ENCODE measurements at places on chromosomes 5 and 9.

- peaks cover 44% of the 10 kb centered on the region for H3K4me1 ChIP-seq
- no peak overlapping the region for H3K27ac ChIP-seq
- no peak for DNase-seq
- no peaks in the 10 kb centered on the region for H3K36me3 ChIP-seq
- H3K4me3 ChIP-seq: no peak overlapping the region
These were observed 128.1 kb downstream of the MYO10 start for GRCh38 chr5:16808021-16808420.

GRCh38 chr5:79595086-79595485 is 17.2 kb upstream of the TENT2 start:
- H3K4me1 ChIP-seq: no peaks in the 10 kb centered on the region
- no peak for DNase-seq
- no peak overlapping the region for H3K27ac ChIP-seq
- H3K4me3 ChIP-seq: no peak overlapping the region
- no peaks in the 10 kb centered on the region for H3K36me3 ChIP-seq

GRCh38 chr9:1879501-1879900 is 135.6 kb upstream of the SMARCA2 start:
- no peaks in the 10 kb centered on the region for H3K4me1 ChIP-seq
- no peaks in the 10 kb centered on the region for H3K36me3 ChIP-seq

GRCh38 chr9:2413160-2413805 is 208.3 kb upstream of the VLDLR start:
- no peak overlapping the region for H3K27ac ChIP-seq
- no peak overlapping the region for H3K4me3 ChIP-seq
- no peaks in the 10 kb centered on the region for H3K36me3 ChIP-seq
- peaks cover 24% of the 10 kb centered on the region for H3K4me1 ChIP-seq
- DNase-seq: no peak

GRCh38 chr5:173435447-173435846 is 107.2 kb upstream of the STC2 start:
- no peak overlapping the region for H3K4me3 ChIP-seq
- no peak for DNase-seq
- H3K27me3 ChIP-seq: no peaks in the 10 kb centered on the region
- H3K36me3 ChIP-seq: no peaks in the 10 kb centered on the region

DNA sequence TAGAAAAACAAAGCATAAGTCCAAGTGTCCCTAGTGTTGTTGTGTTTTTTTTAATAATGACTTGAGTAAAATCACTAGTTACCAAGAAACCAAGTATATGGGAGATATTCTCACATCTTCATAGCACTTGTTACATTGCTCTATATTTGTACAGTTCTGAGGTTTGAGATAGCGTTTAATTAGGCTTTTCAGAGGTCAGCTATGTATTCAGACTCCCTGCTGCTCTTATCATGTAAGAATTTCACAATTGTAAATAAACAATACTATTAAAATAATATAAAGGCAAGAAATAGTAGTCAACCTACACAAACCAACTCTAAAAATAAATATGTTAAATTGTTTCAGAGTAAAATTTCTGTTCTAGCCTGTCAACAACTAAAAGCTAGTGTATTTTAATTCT is 761.9 kb upstream of the FAM174A start:
- no peaks in the 10 kb centered on the region for H3K27me3 ChIP-seq
- no peak for DNase-seq
- no peak overlapping the region for H3K27ac ChIP-seq
- no peaks in the 10 kb centered on the region for H3K4me1 ChIP-seq
- no peaks in the 10 kb centered on the region for H3K36me3 ChIP-seq

DNA sequence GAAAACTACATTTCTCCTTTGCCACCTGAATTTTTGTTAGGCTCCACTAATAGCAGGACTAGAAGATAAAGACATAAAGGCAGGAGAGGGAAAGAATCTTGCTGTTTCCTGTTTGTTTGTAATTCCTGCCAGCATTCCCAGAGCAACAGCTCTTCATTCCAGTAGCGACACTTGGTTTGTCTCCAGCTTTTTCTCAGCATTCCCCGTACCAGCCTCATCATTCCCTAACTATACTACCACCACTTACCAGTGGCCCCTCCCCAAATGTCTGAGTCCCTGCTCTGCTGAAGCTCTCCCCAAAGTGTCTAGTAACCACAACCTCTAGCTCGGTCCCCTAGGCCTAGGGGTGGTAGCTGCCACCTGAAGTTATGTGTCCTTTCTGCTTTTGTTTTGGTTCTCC is 18.6 kb downstream of the CETN3 start:
- H3K27ac ChIP-seq: no peak overlapping the region
- H3K4me1 ChIP-seq: no peaks in the 10 kb centered on the region
- no peaks in the 10 kb centered on the region for H3K27me3 ChIP-seq
- no peaks in the 10 kb centered on the region for H3K36me3 ChIP-seq
- no peak for DNase-seq

DNA sequence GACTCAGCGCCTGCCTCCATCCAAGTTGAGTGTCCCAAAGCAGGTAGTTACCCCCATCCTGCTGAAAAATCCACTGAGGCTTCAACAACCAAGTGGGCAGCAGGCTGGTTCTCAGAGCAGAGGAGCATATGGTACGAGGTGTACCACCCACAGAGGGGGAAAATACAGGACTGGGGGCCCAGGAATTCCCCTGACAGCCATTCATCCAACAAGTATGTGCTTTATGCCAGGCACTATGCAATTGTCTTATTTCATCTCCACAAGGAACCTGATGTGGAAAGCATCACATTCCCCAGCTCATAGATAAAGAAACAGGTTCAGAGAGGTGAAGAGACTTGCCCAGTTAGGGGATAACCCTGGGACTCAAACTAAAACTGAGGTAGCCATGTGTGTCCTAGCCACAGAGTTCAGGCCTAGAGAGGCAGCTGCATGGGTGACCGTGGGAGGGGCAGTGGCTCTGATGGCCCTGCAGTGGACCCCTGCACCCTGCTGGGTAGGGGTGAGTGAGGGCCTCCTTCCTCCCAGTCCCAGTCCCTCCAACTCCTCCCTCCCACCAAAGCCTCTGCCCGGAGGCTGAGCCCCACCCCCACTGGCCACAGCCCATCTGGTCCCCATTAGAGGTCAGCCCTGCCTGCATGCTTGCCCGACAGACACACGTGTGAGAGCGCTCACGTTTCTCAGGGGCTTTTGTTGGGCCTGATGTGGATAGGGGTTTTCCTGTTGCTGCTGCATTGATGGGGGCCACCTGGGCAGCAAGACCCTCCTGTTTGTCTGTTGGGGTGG is 11.5 kb downstream of the PDLIM4 start:
- peaks cover 67% of the 10 kb centered on the region for H3K4me1 ChIP-seq
- H3K4me3 ChIP-seq: no peak overlapping the region
- H3K27me3 ChIP-seq: no peaks in the 10 kb centered on the region

GRCh38 chr5:57221049-57221568 is 47.2 kb downstream of the GPBP1 start:
- peaks cover 7% of the 10 kb centered on the region for H3K4me1 ChIP-seq
- peak; percentile 34 for DNase-seq
- no peaks in the 10 kb centered on the region for H3K27me3 ChIP-seq
- H3K27ac ChIP-seq: no peak overlapping the region

- no peak overlapping the region for H3K4me3 ChIP-seq
- no peak overlapping the region for H3K27ac ChIP-seq
- H3K27me3 ChIP-seq: no peaks in the 10 kb centered on the region
- no peak for DNase-seq
These were observed 106.4 kb upstream of the COL5A1 start for GRCh38 chr9:134535171-134535570.

- DNase-seq: no peak
- peaks cover 12% of the 10 kb centered on the region for H3K4me1 ChIP-seq
- H3K27me3 ChIP-seq: no peaks in the 10 kb centered on the region
- no peaks in the 10 kb centered on the region for H3K36me3 ChIP-seq
These were observed 45.7 kb upstream of the ORM1 start for GRCh38 chr9:114276908-114277821.

GRCh38 chr9:37029776-37030610 is 4.1 kb downstream of the PAX5 start:
- H3K27ac ChIP-seq: no peak overlapping the region
- no peak for DNase-seq
- peaks cover 98% of the 10 kb centered on the region for H3K27me3 ChIP-seq
- H3K4me1 ChIP-seq: peaks cover 50% of the 10 kb centered on the region

All from neural crest cell (in vitro differentiated cells).